Epithelial cell of prostate (primary cell): ENCODE measurements at places on chromosomes 2 and 18.

GRCh38 chr2:202016579-202017227 lies 17.0 kb upstream of the FZD7 start:
- DNase-seq: no peak

- DNase-seq: no peak
Measured at GRCh38 chr2:233994151-233994550, 56.4 kb upstream of the SPP2 start.

DNA sequence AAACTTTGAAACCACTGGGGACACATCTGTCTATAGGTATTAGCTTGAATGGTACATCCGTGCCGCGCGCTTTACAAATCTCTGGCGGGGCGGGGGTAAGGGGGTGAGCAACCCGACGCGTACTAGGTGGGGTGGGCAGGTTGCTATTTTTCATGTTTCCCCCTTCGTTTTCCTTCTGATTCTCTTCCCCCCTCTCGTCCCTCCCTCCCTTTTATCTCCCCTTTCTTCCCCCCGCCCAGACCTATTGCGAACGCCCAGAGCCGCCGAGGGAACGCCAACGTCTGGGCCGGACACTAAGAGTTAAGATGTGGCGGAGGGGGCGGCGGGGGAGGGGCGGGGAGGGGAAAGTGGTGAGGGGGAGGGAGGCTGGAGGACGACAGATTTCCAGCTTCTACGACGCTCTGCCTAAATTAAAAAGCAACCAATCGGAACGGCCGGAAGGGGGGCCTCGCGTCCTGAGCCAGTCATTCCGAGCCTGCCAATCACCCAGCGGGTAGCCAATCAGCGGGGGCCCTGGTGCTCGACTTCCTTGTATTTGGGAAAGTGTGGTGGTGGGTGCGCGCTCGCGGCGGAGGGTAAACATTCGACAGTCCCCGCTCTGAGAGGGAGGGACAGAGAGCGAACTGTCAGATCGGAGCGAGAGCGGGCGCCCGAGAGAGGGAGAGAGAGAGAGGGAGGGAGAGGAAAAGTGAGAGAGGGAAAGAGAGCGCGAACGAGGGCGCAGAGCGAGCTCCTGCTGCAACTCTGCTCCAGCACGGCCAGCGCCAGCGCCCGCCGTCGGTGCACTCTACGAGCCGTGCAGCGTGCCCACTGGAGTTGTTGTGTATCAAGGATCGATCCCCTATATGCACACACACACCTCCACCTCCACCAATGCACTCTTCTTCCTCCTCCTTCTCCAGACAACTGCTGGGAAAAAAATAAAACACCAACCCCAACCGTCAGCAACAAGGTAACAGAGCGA lies at the start of gene POU3F3:
Gene POU3F3 (plus strand): TSS at position 582 of the 964 bp plus-strand sequence. CDS start 1,396 bp downstream, outside the sequence.
- DNase-seq: no peak

DNA sequence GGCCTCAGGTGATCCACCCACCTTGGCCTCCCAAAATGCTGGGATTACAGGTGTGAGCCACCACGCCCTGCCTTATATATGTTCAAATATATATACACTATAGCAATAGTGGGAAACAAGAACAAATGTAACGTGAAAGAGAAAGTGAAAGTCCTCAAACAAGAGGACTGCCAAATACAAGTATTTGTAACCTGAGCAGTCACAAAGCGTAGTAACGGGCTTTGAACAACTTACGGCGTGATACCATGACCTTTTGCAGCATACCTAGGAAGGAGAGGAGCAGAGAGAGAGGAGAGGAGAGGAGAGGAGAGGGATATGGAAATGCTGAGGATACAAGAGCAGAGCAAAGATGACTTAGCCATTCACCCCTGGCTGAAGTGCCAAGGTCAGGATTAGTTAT lies 113.8 kb upstream of the RGPD4 start:
- no peak for DNase-seq

- peak; percentile 84 for DNase-seq
Measured at GRCh38 chr2:102001767-102002142, 10.0 kb downstream of the IL1R2 start.

- DNase-seq: no peak
Measured at GRCh38 chr2:180001726-180002125, 5.4 kb downstream of the CWC22 start.

GRCh38 chr2:26344581-26345282 lies 1.2 kb upstream of the SELENOI start:
- no peak for DNase-seq

GRCh38 chr18:79947881-79948610 lies 3.4 kb downstream of the SLC66A2 start:
- no peak for DNase-seq

DNA sequence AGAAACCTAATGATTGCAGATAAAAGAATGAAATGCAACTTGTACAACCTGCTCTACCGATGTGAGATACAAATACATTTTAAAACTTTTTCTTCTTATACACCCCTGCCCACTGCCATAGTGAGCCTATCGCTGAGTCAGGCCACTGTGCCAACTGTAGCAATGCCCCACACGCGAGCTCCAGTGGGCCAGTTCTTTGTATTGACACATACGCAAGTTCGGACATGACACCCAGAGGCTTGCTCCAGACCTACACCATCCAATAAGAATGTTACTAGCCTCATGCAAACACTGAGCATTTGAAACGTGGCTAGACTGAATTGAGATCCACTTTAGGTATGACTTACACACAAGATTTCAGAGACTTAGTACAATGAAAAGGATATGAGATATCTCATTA lies 340.1 kb downstream of the ARHGAP15 start:
- DNase-seq: peak; percentile 26

DNA sequence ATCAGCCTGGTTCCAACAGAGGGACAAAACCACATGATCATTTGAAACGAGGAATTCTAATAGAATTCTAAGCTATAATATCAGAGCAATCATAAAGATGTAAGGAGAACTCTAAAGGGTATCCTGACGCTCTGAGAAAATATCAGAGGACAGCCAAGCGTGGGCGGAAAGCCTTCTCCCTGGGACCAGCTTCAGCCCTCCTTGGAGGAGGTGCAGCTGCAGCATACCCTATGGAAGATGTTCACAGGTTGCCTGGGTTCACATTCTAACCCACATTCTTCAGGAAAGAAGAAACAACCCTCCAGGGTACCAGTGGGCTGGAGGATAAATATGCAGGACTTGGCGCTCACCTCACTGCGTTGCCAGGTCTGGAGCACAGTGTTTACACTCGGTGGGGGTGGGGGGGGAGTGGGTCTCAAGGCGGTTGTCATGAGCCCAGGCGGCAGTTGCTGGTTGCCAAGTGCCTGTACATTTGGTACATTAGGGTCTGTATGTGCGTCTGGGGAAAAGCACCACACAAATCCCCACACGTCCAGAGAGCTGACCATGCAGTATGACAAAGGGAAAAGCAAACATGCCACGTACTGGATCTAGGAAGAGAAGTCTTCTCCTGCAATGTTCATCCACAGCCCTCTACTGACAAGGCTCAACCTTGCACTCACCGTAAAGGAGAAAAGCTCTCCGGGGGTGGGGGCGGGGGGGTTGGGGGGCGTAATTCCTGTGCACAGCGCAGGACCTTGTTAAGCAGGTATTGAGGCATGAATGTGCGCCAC lies 80.5 kb downstream of the CDH19 start:
- DNase-seq: no peak

GRCh38 chr2:72082021-72082601 lies 65.6 kb downstream of the CYP26B1 start:
- DNase-seq: no peak

GRCh38 chr2:66577321-66578053 lies 142.6 kb downstream of the MEIS1 start:
- DNase-seq: no peak

- no peak for DNase-seq
Measured at GRCh38 chr2:65319072-65319673, 91.5 kb downstream of the ACTR2 start.

GRCh38 chr18:75656035-75656434 lies 228.5 kb upstream of the SMIM21 start:
- DNase-seq: no peak

GRCh38 chr2:145254291-145254690 lies 734.4 kb upstream of the ZEB2 start:
- DNase-seq: no peak

- no peak for DNase-seq
Measured at GRCh38 chr2:127661072-127661649, 14.2 kb downstream of the LIMS2 start.

GRCh38 chr2:179911569-179911968 lies 50.2 kb upstream of the ZNF385B start:
- DNase-seq: no peak

GRCh38 chr2:194343167-194343566 lies 1313.9 kb upstream of the SLC39A10 start:
- DNase-seq: peak; percentile 24

DNA sequence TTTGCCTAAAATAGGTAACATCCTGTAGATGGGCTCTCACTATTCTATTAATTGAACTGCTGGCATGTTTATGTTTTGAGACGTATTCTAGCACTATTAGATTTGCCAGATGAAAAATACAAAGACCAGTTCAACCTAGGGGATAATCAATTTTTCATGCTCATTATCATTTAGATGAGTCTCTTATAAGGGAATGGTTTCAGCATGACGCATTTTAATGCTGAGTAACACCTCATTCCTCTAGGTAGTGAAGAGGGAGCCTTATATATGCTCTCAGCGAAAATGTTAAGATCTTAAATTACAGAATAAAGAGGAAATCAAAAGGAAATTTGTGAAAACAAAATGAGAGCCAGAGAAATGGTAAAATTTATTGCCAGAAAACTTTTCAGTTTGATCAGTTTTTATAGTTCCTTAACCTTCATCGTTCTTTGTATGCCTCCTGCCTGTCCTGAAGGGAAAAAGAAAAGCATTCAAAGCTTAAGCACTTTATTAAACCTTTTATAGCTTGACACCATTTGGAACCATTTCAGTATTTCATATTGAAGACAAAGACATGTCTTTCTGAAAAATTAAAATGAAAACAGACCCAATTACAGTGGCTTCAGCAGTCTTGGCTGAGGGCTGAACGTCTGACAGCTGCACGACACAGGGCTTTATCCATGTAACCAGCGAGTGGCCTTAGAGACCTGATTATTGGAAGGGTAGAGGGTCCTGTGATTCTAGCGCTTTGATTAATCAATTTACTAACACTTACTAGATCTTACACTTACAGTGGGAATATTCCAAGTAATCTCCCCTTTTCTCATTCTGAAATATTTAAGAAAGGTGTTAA lies 112.8 kb downstream of the ADCYAP1 start:
- no peak for DNase-seq

DNA sequence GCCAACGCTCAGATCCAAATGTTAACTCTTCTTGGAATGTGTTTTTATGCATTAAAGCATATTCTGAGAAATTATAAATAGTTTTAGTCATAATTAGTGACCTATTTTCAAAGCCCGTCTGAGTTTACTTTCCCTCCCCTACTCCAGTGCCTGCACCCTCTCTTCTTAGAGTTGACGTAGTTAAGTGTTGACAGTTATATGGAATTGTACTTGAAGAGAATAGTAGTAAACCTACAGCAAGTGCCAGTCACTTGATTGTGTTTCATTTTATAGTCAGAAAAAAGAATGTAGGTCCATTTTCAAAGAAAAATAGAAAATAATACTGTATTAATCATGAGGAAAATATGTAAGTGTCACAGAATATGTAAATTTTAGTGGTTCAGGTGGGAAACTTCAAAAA lies 41.2 kb downstream of the ZCCHC2 start:
- DNase-seq: no peak

- no peak for DNase-seq
Measured at GRCh38 chr2:59680863-59681262, 872.6 kb downstream of the BCL11A start.

DNA sequence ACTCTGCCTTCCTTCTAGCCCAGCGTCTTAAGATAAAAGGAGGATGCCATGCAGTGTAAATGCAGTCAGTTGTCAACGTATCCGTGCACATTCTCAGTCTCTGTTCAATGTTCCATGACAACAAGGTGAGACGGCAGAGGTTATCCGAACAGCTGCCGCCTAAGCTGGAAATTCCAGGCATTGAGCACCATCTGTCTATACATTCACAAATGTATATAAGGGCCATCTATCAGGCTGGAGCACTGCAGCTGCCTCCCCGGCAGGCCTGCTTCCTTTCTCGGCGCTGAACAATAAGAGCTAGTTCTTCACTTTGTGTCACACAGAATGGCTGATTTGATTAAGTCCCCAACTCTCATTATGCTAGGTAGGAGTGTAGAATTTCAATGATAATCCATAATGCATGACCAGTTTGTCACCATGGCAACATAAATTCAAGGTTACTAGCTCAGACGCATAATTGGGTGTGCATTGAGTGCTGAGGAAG lies 282.2 kb upstream of the SOX11 start:
- DNase-seq: no peak

GRCh38 chr2:39516347-39517101 lies 79.4 kb upstream of the MAP4K3 start:
- no peak for DNase-seq

DNA sequence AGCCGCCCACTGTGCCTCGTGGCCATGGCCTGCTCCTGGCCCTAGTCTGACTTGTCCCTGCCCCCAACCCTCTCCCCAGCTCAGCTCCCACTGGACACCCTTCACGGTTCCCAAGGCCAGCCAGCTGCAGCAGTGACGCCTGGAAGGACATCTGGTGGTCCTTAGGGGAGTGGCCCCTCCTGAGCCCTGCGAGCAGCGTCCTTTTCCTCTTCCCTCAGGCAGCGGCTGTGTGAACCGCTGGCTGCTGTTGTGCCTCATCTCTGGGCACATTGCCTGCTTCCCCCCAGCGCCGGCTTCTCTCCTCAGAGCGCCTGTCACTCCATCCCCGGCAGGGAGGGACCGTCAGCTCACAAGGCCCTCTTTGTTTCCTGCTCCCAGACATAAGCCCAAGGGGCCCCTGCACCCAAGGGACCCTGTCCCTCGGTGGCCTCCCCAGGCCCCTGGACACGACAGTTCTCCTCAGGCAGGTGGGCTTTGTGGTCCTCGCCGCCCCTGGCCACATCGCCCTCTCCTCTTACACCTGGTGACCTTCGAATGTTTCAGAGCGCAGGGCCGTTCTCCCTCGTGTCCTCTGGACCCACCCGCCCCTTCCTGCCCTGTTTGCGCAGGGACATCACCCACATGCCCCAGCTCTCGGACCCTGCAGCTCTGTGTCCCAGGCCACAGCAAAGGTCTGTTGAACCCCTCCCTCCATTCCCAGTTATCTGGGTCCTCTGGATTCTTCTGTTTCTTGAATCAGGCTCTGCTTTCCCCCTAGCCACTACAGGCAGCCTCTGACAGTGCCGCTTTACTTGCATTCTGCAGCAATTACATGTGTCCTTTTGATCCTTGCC lies 35.8 kb downstream of the ANO7 start:
- DNase-seq: no peak

DNA sequence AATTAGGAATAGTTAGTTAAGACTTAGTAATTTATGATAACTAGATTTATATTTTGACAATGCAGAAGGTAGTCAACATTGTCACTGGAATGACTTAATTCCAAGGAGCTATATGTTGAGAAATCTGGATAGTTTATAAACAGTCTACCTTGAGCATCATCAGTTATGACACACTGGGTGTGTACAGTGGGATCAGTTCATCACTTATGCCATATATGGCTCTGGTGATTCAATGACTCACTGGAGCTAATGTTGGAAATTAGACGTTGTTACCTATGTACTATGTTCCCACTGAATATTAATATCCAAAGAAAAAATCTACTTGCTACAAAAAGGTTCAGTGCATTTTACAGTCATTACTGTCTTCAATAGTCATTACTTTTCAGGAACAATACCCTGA lies 34.0 kb upstream of the ITPRID2 start:
- DNase-seq: peak; percentile 87
